ENCODE measurements at places on chromosomes 11 and 22. TPM values are rescaled to one million over a fixed set of nuclear protein-coding genes. Genes with fewer than 3 reads are reported as not detected.

The MS4A4A gene
- total RNA-seq, result 3.0 TPM

The C11orf21 gene
- total RNA-seq, result 17.3 TPM

The CCDC116 gene
- not detected for total RNA-seq

The SHANK2 gene
- 0.21 TPM for total RNA-seq

The COMT gene
- 50.4 TPM for total RNA-seq

The IGSF22 gene
- 0.10 TPM for total RNA-seq

The KDM4E gene
- total RNA-seq, result not detected

The CEND1 gene
- total RNA-seq, result not detected

The SCUBE1 gene
- 0.94 TPM for total RNA-seq

The OR51T1 gene
- total RNA-seq, result not detected

The GUCY1A2 gene
- total RNA-seq, result under 0.01 TPM

The FAM227A gene
- not detected for total RNA-seq

The PDE3B gene
- total RNA-seq, result 149 TPM

The HTR3A gene
- total RNA-seq, result 0.21 TPM

The SLCO2B1 gene
- not detected for total RNA-seq

The TEAD1 gene
- total RNA-seq, result not detected

The PKNOX2 gene
- under 0.01 TPM for total RNA-seq

The ARSA gene
- 21.3 TPM for total RNA-seq

The OR4D5 gene
- not detected for total RNA-seq

The HEPN1 gene
- not detected for total RNA-seq

The ARHGAP42 gene
- total RNA-seq, result 1.4 TPM

The PRG2 gene
- total RNA-seq, result 0.21 TPM

The POU2AF2 gene
- not detected for total RNA-seq

The GRAMD1B gene
- total RNA-seq, result 7.1 TPM

The FUT4 gene
- 16.2 TPM for total RNA-seq

Data from mononuclear cell (primary cell).